NCI-H460 (cell line): ENCODE measurements at places on chromosomes 3 and 15. TPM values are rescaled to one million over a fixed set of nuclear protein-coding genes. Genes with fewer than 3 reads are reported as not detected.

The OCA2 gene
- total RNA-seq, result 0.40 and 0.81 TPM in 2 replicates

The FSD2 gene
- total RNA-seq, result not detected in 2 replicates

The COL8A1 gene
- total RNA-seq, result 179 TPM in 2 replicates

The CLDN18 gene
- not detected in 2 replicates for total RNA-seq

DNA sequence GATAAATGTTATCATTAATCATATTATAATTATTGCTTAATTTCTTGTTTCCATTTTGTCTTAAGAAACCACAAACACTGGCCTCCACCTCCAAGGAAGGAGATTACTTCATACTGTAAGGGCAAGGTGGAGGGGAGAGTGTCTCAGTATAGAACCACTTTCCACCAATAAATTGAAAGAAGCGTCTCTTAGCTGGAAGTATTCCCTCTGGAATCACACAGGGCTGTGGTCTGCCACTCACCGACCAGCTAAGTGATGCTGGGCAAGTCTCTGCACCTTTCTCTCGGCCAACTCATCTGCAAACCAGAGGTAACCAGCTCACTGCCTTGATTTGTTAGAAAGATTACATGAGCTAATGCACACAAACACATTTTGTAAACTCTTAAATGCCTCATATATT, 63.1 kb downstream of the EIF4E3 start:
- DNase-seq, result no peak

DNA sequence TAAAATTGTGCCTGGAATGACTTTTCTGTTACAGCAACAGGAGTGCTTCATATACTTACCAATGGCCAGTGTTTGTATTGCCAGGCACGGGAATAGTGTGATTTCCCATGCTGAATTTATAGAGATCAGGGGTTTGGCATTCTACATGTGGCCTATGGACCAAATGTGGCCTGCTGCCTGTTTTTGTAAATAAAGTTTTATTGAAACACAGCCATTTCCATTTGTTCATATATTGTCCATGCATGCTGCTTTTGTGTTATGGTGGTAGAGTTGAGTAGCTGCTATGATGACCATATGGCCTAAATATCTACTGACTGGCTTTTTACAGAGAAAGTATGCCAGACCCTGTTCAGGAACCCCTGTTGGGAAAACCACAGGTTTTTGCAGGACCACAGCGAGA, 55.6 kb downstream of the SLCO3A1 start:
- no peak for DNase-seq

DNA sequence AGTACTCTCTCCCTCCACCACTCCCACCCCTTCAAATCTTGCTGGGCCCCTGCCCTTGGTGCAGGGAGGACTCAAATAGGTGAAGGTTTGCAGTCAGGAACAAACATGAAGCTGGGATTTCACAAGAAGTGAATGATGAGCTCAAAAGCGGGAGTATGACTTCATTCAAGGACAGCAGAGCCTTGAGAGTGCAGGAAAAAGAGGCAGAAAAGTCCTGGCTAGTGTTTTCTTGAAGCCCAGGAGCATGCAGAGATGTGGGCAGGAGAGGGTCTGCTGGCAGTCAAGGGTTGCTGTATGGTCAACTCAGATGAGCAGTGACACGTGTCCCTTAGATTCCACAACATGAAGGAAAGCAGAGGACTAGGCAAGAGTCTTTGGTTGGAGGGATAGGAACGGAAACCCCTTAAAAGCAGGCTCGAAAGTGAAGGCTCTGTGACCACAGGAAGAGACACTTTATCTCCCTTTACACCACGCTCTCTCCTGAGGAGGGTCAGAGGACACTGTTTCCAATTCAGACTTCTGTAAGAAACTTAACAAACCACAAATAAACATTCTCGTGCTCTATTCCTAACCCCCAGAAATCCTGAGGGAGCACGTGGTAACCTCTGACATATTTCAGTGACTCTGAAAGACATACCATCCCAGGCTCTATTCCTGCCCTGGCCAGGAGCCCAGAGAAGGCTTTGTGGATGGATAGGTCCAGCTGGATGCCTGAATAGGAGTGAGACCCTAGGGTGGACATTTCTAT, 168.0 kb upstream of the NDN start:
- DNase-seq, result no peak

- no peak for DNase-seq
Observed at GRCh38 chr3:59318881-59319280, 269.1 kb upstream of the CFAP20DC start.
